ENCODE measurements at places on chromosomes 3 and 15.

- no peak for DNase-seq
These were observed 139.3 kb downstream of the ADAMTS17 start for GRCh38 chr15:100202309-100202960.

DNA sequence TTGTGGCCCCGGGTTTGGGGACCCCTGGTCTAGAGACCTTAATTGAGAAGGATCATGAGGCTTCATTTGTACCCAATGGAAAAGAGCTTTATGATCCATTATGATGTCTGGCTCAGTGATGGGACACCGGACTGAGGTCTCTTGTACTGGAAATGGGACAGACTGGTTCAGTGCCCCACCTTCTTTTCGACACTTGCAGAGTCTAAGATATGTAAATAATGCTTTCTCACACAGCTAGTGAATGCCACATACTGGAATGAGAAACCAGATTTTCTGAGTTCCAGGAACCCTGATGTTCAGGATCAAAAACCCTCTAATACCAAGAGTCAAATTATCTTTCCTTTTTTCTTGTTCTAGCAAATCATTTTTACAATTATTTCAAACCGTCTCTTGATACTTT lies 116.3 kb upstream of the ARPP21 start:
- DNase-seq, result no peak

DNA sequence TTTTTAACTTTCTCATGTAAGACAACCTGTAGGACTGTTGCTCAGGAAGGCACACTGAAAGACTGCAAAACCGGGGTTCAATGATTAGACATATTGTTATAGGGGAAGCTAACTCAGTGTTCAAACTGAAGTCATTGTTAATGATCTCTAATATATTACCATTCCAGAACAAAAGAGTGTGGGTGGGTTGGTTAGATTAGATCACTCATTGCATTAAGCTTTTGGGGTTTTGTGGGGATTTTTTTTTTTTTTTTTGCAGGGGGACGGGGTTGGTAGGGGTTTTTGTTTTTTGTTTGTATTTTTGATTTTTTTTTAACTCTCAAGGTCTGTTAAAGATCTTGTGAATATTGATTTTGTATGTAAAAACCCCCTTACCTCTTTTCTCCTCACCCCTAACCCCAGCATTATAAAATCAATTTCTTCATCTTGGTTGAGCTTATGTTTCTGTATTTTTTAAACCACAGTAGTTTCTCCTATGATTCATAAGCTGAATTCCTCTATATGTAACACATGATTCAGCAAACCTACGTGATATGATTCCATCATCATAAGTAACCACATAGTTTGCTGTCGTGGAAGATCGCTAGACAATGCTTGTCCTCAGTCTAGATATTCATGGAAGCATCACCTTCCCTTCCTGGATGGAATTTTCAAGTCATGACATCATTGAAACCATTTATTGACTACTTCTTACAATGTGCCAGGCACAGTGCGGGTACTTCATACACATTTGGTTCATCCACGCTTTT lies 544.1 kb upstream of the MDFIC2 start:
- DNase-seq, result no peak

- no peak for DNase-seq
These were observed 13.4 kb downstream of the IL12A start for GRCh38 chr3:160001850-160002623.

- no peak for DNase-seq
These were observed 134.5 kb downstream of the CNTN3 start for GRCh38 chr3:74479915-74480314.

DNA sequence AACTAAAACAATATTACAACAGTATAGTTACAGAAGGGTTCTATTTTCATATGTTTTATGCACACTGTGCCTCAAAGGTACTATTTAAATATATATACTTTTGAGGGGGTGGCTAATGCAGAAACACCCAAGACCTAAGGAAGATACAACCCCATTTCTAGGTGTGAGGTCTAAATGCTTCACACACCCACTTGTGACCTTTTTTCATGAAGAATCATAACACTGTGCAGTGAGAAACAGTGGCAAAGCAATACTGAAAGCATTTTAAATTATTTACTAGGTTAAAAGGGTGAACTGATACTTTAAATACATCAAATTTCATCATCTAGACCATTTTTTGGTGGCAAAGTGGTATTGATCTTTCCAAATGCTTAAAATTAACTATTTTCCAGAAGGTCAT lies 67.4 kb downstream of the SATB1 start:
- no peak for DNase-seq
